Suprapubic skin (tissue), 4 donors: ENCODE measurements at places on chromosomes 3 and 15. TPM values are rescaled to one million over a fixed set of nuclear protein-coding genes. Genes with fewer than 3 reads are reported as not detected.

The USP13 gene
- 6.4 TPM for total RNA-seq

The SYNPR gene
- not detected for total RNA-seq

The SLC51B gene
- not detected for total RNA-seq

GRCh38 chr15:66822114-66822513 lies 120.1 kb downstream of the SMAD6 start:
- DNase-seq: peak; percentile 28

- no peak for DNase-seq
These were observed 215.6 kb upstream of the RBMS3 start for GRCh38 chr3:29065211-29065785.

DNA sequence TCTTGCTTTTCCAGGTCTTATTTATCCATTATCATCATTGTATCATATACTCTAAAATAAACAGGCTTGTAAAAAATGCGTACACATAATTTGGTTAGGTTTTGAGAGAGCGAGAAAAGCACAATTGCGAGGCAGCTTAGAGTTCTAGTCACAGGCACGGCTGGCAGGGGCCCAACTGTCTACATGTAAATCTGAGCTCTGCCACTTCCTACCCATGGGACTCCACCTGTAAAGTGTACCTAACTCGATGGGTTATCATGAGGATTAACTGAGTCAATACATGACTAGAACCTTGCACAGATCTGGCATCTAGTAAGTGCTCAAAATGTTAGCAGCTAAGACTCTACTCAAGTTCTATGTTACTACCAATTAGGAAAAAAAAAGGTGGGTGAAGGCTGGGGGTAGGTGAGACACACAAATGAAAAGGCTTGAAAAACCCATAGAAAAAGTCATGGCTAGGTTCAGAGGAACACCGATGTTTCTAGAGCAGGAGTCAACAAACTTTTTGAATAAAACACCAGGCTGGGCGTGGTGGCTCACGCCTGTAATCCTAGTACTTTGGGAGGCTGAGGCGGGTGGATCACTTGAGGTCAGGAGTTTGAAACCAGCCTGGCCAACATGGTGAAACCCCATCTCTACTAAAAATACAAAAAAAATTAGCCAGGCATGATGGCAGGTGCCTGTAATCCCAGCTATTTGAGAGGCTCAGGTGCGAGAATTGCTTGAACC lies 36.2 kb downstream of the GLB1 start:
- DNase-seq: no peak

DNA sequence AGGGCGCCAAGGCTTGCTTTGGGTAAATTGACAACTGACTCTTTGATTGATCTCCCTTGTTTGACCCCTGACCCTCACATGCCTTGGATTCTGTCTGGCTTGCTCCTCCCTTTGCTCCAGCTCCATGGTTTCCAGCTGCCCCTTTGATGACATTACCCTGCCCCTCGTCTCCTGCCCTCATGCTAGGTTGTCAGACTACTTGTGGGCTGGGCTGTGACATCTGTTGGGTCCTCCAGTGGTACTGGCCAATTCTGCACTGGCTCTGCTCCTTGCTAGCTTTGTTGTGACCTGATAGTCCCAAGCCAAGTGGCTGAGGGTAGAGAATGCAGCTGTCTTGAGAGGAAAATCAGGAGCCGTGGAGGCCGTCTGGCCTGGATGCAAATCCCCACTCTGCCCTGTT lies 6.2 kb downstream of the THSD4 start:
- no peak for DNase-seq

- no peak for DNase-seq
These were observed 90.7 kb downstream of the IMPG2 start for GRCh38 chr3:101229681-101230080.

DNA sequence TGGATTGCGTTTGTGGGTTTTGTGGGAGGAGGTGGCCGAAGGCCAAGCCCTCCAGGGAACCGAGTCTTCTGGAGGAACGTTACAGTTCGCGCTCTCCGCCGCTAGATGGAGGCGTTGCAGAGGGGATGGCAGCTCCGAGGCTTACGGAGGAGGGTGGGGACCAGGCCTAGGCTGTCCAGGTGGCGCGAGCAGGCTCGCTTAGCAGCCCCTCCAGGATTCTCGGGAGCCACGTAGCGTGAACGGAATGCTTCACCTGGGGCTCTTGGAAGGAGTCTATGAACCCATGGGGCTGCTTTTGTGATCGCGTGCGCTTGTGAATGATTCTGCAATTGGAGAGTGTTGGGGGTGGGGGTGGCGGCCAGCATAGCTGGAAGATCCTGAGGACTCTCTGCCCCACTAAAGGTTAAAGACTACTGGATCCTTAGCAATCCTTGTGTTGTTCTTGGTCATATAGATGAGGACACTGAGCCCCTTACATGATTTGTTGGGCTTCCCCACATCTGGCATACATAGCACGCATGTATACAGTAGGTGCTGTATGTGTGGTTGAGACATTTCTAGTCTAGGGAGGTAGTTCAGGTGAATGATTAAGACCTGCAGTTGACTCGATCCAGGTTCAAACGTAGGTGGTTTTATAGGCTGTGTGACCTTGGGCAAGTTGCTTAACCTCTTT lies 25.7 kb downstream of the FAM3D start:
- DNase-seq: peak; percentile 77

GRCh38 chr3:155604126-155604525 lies 140.7 kb downstream of the PLCH1 start:
- DNase-seq: no peak

DNA sequence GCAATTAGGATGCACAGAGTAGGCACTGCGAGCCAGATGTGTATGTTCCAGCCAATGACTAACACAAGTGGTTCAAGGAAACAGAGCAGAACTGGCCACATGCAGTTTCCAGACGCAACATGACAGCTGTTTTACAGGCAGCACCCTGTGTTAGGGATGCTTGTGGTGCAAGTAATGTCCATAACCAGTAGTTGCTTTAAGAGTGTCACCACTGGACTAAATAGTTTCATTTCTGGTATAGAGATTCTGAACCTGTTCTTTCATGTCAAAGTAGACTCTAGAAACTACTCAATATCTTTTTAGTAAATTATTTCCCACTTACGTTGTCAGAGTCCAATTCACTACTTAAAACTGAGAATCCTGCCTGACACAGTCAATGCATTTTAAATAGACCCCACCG lies 14.5 kb upstream of the LPP start:
- no peak for DNase-seq
